Fibroblast of mammary gland (primary cell): ENCODE measurements at places on chromosomes 4 and X.

GRCh38 chrX:118347131-118347530 is 1.2 kb downstream of the WDR44 start:
- peak; percentile 68 for DNase-seq

- DNase-seq = peak; percentile 95
Observed at GRCh38 chr4:74682567-74683359, 111.6 kb downstream of the BTC start.

- no peak for DNase-seq
Observed at GRCh38 chrX:154300816-154301215, 5.2 kb downstream of the TKTL1 start.

DNA sequence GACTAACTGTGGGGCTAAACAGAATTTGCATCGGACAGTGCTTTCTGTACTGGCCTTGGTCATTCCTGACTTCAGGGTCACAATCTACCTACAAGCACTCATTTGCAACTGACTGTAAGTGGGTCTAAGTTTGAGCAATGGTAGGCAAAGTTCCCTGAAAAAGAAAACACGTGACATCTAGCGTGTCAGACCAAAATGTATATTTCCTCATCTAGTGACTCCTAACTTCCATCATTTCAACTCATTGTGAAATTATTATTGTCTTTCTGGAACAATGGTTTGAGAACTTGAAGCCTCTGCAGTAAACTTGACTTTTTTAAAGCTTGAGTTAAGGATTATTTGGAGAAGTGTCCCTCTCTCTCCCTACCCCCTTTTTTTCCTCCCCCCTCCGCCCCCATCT is 113.6 kb downstream of the MID1 start:
- no peak for DNase-seq

GRCh38 chrX:16979226-16979625 is 32.8 kb downstream of the REPS2 start:
- DNase-seq = peak; percentile 58

DNA sequence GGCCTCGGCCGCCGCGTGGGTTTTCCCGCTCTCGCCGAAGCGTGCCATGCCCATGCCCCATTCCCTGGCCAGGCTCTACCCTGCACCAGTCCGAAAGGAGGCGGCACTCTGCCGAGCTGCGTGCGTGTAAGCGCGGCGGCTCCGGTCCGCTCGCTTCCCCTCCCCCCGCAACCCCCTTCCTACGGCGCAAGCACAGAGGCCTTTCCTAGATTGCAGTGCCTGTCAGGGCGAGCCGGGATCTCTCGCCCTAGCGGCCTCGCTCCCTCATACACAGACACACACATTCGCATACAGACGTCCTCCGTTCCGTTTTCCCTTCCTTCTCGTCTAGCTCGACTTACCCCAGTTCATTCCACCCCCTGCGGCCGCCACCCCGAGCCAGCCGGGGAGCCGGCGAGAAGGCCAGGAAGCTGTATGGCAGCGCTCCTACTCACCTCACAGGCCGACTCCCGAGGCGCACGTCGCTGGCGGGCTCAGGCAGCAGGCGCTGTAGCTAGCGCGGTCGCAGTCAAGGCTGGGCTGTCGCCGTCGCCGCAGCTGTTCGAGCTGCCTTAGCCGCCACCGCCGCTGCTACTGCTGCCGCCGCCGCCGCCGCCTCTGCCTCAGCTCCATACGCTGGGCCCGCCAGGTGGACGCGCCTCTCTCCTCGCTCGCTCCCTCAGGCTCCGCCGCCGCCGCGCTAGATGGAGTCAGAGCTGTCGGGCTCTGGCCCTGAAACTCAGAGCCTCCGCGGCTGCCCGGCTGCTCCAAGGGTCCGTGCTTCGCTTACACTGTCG is 615 bp downstream of the NEXMIF start:
- DNase-seq = no peak

DNA sequence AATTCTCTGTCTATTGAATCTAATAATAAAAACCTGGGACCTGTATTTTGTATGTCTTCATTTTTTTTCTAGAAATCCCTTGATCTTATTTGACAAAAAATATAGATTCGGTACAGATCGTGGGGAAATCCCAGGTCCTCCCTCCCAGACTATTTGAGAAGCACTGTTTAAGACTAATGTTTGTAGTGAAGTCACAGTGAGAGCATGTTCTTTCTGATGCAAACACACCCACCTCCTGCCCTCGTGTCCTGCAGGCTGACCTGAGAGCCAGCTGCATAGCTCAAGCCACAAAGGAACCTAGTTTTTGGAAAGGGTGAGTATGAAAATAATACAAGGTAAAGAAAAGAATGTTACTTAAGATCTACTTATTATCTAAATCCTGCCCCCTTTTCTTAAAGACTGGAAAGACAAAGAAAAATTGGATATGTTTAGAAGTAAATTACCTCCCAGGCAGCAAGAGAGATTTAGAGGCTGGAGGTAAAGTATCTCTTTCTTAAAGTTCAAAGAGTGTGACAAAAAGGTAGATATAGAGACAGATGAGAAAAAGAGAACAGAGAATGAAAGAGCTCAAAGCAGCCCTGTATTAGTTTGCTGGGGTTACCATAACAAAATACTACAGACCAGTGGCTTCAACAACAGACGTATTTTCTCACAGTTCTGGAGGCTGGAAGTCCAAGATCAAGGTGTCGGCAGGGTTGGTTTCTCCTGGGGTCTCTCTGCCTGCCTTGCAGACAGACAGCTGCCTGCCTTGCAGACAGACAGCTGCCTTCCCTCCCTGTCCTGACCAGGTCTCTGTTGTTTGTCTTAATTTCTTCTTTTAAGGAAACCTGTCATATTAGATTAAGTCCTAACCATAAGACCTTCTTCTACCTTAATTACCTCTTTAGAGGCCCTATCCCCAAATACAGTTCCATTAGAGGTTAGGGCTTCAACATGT is 20.4 kb upstream of the DCTD start:
- no peak for DNase-seq

DNA sequence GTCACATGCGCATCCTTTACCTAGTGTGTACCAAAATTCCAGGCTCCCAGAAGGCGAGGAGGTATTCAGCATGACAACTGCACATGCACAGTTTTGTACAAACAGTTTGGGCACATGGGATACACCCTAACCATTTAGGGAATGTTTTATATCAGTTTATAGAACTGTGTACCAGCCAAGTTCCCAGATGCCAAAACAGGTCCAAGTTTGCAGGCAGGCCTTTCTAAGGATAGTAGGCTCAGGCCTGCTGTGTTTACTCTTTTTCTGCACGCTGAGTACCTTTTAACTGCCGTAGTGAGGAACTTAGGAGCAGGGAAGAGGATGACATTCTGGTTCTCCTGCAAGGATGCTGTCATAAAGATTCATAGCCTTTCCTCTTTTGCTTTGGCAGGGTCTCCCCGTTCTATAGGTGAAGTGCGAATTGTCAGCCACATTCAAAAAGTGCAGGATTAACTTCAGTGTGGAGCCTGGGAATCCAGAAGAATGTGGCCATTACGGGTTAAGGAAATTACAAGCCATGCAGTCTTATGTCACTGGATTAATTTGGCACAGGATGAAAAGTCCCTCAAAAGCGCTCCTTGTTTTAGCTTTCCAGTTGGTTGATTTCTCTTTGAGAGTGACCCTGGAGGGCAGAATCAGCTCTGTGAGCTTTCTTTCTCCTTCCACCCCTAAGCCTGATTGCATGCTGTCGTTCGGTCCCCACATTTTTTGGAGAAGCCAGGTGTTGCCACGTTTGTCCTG is 259.8 kb downstream of the ARHGAP10 start:
- no peak for DNase-seq

- no peak for DNase-seq
Observed at GRCh38 chr4:189185810-189186432, 754.8 kb upstream of the FRG1 start.

DNA sequence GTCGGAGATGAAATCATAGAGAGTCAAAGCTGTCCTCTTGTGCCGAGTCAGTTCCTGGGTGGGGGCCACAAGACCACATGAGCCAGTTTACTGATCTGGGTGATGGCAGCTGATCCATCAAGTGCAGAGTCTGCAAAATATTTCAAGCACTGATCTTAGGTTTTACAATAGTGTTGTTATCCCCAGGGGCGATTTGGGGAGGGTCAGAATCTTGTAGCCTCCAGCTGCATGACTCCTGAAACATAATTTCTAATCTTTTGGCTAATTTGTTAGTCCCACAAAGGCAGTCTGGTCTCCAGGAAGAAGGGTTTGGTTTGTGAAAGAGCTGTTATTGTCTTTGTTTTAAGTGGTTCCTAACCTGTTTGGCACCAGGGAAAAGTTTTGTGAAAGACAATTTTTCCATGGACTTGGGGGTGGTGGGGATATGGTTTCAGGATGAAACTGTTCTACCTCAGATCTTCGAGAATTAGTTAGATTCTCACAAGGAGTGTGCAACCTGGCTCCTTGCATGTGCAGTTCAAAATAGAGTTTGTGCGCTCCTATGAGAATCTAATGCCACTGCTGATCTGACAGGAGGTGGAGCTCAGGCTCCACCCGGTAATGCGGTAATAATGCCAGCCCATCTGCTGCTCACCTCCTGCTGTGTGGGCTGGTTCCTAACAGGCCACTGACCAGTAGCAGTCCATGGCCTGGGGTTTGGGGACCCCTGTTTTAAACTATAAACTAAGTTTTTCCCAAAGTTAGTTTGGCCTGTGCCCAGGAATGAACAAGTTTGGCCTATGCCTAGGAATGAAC is 29.2 kb downstream of the METAP1 start:
- DNase-seq = no peak

DNA sequence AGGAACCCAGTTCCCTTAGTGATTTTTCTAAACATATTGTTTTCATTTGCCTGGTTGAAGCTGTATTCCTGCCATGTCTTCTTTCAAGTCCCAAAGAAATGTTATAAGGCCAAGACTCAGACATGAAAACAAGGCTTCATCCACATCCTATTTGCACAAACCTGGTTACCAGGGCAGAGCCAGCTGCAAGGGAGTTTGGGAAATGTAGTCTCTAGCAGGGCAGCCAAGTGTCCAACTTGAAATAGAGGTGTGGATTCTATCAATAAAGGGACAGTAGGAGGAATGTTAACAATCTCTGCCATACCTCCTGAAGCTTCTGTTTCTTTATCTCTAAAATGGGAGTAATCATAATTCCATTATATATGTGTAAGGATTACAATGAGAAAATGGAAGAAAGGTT is 56.6 kb downstream of the INTS12 start:
- DNase-seq = no peak

DNA sequence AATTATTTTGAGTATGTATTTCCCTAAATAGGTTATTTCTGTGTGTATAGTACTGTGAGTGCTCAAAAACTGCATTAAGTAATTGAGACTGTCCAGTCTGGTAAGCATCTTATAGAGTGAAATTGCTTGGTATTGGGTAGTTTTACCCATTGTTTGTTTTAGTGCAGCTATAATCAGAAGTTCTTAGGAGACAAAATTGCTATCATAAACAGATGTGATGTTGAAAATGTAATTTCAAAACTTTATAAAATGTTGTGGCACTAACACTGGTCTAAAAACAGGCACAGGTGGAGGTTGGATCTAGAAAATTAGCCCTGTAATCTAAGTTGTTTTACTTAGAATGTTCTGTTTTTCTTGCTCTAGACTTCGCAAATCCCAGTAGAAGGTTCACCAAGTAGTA is 46.8 kb downstream of the RAPGEF2 start:
- DNase-seq = no peak

DNA sequence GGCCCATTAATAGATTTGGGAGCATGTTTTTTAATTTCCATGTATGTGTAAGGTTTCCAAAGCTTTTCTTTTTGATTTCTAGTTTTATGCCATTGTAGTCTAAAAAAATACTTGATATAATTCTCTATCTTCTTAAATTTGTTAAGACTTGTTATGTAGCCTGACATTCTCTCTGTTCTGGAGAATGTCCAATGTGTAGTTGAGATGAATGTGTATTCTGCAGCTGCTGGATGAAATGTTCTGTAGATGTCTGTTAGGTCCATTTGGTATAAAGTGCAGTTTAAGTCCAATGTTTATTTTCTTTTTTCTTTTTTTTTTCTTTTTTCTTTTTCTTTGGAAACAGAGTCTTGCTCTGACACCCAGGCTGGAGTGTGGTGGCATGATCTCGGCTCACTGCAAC is 378.5 kb upstream of the MAD2L1 start:
- DNase-seq = no peak

DNA sequence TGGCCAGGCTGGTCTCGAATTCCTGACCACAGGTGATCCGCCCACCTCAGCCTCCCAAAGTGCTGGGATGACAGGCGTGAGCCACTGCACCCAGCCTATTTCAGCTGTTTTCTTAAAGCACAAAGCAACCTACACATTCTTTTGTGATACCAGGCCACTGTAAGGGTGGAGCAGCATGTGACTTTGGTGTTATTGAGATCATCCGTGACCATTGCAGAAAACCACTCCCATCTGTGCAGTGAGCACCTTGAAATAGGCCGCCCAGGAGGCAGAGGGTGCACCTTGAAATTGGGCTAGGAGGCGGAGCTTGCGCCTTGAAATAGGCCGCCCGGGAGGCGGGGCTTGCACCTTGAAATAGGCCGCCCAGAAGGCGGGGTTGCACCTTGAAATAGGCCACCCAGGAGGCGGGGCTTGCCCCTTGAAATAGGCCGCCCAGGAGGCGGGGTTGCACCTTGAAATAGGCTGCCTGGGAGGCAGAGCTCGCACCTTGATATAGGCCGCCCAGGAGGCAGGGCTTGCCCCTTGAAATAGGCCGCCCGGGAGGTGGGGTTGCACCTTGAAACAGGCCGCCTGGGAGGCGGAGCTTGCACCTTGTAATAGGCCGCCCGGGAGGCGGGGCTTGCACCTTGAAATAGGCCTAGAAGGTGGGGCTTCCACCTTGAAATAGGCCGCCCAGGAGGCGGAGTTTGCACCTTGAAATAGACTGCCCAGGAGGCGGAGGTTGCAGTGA is 9.0 kb upstream of the SLC25A6 start:
- no peak for DNase-seq

- no peak for DNase-seq
Observed at GRCh38 chrX:151708821-151709220, 7.0 kb upstream of the FATE1 start.

DNA sequence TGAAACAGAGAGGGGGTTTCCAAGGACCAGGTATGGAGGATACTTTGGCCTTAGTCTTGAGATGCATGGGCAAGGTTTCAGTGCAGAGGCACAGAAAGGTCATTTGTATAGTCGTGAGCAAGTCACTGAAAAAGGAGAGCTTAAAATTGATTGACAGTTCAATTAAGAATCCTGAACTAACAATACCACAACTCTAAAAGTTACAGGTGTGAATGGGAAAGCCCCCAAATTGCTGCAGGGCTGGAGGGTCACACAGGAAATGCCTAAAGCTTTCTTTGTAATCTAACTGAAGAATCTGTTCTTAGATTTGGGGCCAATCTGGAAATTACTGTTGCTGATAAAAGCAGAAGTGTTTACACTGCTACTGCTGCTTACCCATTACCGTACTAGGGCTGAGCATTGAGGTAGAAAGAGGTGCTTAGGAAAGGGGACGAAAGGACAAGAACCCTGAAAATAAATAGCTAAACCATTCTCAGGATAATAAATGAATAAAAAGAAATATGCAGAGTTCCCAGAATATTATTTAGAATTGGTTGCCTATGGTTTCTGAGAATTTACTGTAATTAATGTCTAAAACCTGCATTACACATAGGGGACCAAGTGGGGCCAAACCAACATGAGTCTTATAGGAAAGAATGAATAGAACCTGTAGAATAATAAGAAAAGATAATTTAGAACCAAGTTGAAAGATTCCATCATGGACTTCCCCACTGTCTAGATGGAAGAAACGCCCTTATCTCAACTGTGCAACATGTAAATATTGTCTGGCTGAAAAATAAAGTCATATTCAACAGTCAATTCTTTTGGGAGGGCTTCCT is 91.9 kb upstream of the PPP1R2C start:
- no peak for DNase-seq
